Effector memory CD8-positive, alpha-beta T cell (primary cell): ENCODE measurements at places on chromosomes 13 and 19.

GRCh38 chr19:50320596-50320995 lies 8.6 kb downstream of the KCNC3 start:
- DNase-seq = no peak

DNA sequence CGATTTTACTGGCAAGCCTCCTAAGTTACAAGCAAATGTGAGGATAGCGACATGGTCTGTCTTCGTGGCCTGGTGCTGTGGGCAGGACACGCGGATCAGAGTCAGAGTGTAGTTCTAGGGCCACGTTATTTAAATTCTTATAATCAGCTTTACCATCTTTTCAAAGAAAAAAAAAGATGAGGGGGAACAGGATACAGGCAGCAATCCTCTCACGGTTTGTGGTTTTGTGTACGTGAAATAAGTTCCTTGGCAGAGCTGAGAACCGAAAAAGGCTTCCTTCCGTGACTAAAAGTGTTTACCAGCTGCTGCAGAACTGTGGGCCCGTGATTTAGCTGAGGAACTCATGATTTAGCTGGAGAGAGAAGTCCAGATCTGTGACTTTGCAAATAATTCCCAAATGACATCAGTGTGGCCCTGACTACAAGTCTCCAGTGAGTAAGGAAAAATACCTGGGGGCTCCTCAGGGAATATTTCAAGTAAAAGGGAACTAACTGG lies 27.2 kb downstream of the RCBTB2 start:
- peak; percentile 49 for DNase-seq

- no peak for DNase-seq
Observed at GRCh38 chr13:72437458-72437857, 290.0 kb downstream of the MZT1 start.

DNA sequence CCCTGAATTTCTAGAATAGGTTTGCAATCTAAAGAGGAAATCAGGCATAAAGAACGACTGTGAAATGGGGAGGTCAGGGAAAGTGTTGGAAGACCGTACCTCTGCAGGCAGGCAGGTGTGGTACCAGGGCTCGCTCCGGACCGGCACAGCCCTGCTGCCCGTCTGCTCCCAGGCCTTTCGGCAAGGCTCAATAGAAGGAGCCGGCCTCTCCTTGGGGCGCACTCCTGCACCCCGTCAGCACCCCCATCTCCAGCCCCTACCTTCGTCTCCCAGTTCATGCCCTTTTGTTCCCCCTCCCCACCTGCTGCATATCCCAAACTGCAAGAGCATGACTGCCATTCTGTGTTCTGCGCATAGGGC lies 139.8 kb upstream of the SOX1 start:
- DNase-seq = no peak

DNA sequence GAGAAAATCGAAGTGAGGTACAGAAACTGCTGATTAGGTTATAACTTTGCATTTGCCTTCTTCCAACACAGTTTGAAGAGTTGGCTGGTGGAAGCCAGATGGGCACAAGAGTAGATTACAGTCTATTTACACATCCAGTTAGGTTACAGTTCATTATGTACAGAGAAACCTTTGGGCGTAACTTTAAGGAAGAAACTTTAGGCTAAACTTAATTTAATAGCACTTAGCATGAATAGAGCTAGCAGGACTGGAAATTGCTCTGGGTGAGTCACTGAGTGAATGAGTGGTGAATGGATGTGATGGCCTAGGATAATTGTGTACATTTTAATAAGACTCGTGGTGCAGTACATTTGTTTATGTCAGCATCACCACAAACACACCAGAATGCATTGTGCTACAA lies 62.9 kb upstream of the KLHL1 start:
- no peak for DNase-seq

- no peak for DNase-seq
Observed at GRCh38 chr19:4781801-4782200, 9.7 kb upstream of the FEM1A start.

- no peak for DNase-seq
Observed at GRCh38 chr19:53880711-53881481, 1.1 kb upstream of the PRKCG start.

DNA sequence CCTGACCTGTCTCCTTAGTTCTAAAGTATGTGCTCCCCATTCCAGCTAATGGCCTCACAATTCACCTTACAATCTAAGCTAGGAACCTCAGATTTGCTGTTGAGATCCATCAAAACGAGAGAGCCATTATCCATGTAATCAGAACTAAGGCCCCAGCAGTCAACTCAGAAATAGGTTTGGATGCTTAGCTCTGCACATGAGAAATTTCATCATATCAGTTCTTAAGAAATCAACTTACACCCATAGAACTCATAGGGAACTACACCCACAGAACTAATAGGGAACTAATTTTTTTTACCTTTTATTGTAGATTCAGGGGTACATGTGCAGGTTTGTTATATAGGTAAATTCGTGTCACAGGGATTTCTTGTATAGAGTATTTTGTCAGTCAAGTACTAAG lies 28.7 kb downstream of the CYSLTR2 start:
- DNase-seq = no peak

DNA sequence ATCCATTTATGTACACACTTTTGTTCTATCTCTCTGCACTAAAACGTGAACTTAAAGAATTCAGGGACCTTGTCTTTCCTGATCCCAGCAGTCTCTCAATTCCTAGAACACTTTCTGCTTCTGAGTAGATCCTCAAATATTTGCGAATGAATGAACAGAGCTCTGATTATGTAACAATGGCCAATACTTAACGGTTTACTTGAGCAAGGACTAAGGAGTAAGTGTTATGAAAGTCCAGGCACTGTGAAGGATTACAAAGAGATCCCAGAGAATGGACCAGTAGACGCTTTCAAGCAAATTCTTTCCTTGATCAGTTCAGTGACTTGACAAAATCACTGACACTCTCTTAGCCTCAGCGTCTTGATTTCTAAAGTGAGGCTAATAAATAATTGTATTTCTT lies 514.5 kb upstream of the KLHL1 start:
- DNase-seq = no peak

- no peak for DNase-seq
Observed at GRCh38 chr19:12647490-12648071, 19.0 kb downstream of the MAN2B1 start.

DNA sequence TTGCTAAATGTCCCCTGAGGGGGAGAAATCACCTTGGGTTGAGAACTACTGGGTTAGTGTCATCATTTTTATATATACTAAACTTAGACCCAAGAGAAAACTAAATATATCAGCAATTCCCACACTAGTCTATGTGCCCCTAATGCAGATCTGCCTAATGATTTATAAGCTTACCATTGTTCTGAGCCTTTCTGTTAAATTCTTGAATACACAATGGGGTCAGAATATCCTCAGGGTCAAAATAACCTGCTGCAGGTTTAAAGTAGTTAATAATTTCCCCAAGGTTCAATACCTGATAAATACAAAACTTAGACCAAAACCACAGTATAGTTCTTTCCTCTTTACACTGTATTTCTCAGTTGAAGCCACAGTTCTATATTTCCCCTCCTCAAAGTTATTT lies 4.6 kb downstream of the VWA8 start:
- no peak for DNase-seq
